ENCODE measurements at places on chromosomes 16 and 17. TPM values are rescaled to one million over a fixed set of nuclear protein-coding genes. Genes with fewer than 3 reads are reported as not detected.

DNA sequence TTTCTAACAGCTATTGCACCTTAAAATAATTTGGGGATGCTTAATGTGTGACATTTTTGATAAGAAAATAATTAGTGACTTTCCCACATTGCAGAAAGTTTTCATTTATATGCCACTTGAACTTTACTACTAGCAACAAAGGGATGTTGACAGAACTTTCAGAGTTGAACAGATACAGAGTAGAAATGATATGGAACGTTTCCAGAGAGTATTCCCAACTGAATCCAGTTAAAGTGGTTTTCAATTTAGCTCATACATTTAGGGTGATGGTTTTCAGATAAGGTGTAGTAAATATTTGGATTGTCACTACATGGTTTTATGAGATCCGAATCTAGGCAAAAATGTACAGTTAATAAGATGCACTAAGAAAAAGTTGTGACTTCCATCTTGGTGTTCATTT, 17.3 kb downstream of the MAP2K4 start:
- peaks cover 4% of the 10 kb centered on the region for H3K36me3 ChIP-seq
- H3K4me3 ChIP-seq = no peak overlapping the region
- H3K27me3 ChIP-seq = no peaks in the 10 kb centered on the region
- no peak overlapping the region for H3K27ac ChIP-seq

ATF7IP2 gene
- total RNA-seq = 11.6 TPM

GRCh38 chr16:84699147-84699711, 571 bp upstream of the USP10 start:
- no peak for DNase-seq
- H3K36me3 ChIP-seq = no peaks in the 10 kb centered on the region
- H3K27me3 ChIP-seq = no peaks in the 10 kb centered on the region
- peak overlapping the region; percentile 75 for H3K4me3 ChIP-seq

DNA sequence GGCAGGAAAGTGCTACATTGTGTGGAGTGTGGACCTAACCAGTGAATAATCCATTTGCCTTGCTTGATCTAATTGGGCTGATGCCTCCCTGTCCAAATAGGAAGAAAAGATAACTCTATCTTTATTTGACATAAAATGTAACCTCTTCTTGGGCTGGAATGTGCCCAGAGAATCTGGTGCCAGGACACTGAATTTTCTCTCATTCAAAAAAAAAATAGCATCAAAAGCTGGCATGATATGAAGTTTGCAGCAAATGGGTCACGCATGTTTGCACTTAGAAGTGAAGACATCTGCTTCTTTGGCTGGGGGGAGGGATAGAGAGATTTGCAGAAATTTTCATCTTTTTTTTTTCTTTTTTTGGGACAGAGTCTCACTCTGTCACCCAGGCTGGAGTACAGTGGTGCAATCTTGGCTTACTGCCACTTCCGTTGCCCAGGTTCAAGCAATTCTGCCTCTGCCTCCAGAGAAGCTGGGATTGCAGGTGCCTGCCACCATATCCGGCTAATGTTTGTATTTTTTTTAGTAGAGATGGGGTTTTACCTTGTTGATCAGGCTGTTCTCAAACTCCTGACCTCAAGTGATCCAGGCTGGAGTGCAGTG, 478.2 kb upstream of the EEF2KMT start:
- H3K27ac ChIP-seq = no peak overlapping the region
- DNase-seq = no peak
- no peaks in the 10 kb centered on the region for H3K4me1 ChIP-seq
- no peaks in the 10 kb centered on the region for H3K36me3 ChIP-seq
- no peak overlapping the region for H3K4me3 ChIP-seq

DNA sequence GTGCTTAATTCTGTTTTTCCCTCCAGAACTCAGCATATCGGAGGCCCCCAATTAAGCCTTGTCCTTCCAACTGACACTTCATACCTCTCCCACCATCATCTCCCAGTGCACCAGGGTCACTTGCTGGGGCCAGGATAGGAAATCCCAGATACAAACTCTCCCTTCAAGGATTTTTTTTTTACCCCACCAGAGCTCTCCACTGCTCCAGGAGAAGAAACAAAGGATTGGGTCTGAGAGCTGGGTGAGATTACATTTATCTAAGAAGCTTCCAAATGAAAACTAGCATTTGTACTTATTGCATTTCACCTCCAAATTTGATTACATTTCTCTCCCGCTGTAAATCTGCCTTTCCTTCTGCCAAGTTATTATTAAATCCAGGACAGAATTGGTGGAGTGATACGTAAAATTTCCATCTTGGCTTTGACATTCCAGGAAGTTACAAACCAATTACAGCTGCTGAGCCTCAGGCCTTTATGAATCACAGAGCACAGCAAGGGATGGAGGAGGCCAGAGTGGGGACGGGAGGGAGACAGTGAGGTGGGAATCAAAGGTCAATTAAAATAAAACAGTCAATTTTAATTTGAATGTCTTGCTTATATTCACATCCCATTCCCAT, 123.5 kb downstream of the USP31 start:
- H3K27ac ChIP-seq = no peak overlapping the region
- no peaks in the 10 kb centered on the region for H3K27me3 ChIP-seq
- no peaks in the 10 kb centered on the region for H3K36me3 ChIP-seq

- no peak overlapping the region for H3K4me3 ChIP-seq
- no peak overlapping the region for H3K27ac ChIP-seq
- no peak for DNase-seq
- H3K4me1 ChIP-seq = peaks cover 20% of the 10 kb centered on the region
- no peaks in the 10 kb centered on the region for H3K36me3 ChIP-seq
Observed at GRCh38 chr17:75454193-75454592, 2.2 kb upstream of the TMEM94 start.

- no peaks in the 10 kb centered on the region for H3K27me3 ChIP-seq
- no peak overlapping the region for H3K4me3 ChIP-seq
- H3K36me3 ChIP-seq = no peaks in the 10 kb centered on the region
- DNase-seq = no peak
Observed at GRCh38 chr16:68656751-68657150, 11.6 kb downstream of the CDH3 start.

GRCh38 chr16:81142864-81143263, 46.7 kb upstream of the GCSH start:
- no peak overlapping the region for H3K27ac ChIP-seq
- H3K4me3 ChIP-seq = no peak overlapping the region
- H3K27me3 ChIP-seq = peaks cover 16% of the 10 kb centered on the region
- H3K4me1 ChIP-seq = no peaks in the 10 kb centered on the region

- no peak overlapping the region for H3K4me3 ChIP-seq
- H3K27ac ChIP-seq = no peak overlapping the region
- H3K27me3 ChIP-seq = peaks cover 19% of the 10 kb centered on the region
- peak; percentile 56 for DNase-seq
Observed at GRCh38 chr16:22621586-22622155, 111.0 kb downstream of the NPIPB5 start.

TPSD1 gene
- total RNA-seq = not detected

DNA sequence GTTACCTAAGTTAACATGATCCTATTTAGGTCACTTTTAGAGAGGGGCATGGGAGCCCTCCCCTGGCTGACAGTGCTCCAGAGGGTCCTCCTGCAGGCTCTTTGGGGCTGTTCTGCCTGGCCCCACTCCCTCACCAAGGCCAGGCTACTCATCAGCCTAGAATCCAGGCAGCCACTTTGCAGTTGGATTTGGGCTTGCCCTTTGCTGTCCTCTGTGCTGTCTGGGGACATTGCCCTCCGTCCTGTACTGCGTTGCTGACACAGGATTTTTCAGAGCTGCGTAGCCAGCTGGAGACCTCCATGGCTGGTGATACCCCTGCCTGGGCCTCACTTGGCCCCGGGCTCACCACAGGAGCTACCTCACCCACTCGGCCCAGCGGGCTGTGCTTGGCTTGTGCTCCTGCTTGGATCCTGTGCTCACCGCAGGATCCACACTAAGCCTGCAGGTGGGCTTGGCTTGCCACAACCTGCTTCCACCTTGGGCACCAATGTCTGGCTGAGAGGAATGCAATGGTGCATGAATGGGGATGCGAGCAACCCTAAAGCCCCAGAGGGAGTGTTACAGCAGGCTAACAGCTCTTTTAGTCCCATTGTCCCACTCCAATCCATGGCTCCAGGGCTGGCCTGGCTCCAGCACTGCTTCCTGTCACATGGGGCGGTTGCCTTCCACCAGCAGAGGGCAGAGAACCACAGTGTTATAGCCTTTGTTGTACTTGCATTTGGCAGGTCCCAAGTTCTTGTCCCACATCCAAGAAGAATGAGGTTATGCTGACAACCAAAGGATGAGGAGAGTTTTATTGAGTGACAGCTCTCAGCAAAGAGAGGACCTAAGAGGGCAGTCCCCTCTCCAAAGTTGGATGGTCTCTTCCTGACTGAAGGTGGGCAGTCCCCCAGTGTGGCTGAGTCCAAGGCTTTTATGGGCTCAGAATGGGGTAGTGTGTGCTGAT, 21.5 kb downstream of the CCL4 start:
- no peak overlapping the region for H3K4me3 ChIP-seq
- DNase-seq = no peak
- no peaks in the 10 kb centered on the region for H3K4me1 ChIP-seq
- H3K27ac ChIP-seq = no peak overlapping the region
- H3K36me3 ChIP-seq = no peaks in the 10 kb centered on the region

- no peaks in the 10 kb centered on the region for H3K36me3 ChIP-seq
- H3K4me1 ChIP-seq = peaks cover 41% of the 10 kb centered on the region
- no peak for DNase-seq
- no peak overlapping the region for H3K4me3 ChIP-seq
Observed at GRCh38 chr17:82215972-82216300, 3.3 kb upstream of the CCDC57 start.

GRCh38 chr16:47150067-47150466, 6.3 kb upstream of the NETO2 start:
- H3K36me3 ChIP-seq = peaks cover 19% of the 10 kb centered on the region
- DNase-seq = no peak
- no peaks in the 10 kb centered on the region for H3K27me3 ChIP-seq

GRCh38 chr16:81933361-81933760, 77.9 kb downstream of the SDR42E1 start:
- DNase-seq = peak; percentile 51
- H3K36me3 ChIP-seq = no peaks in the 10 kb centered on the region
- no peaks in the 10 kb centered on the region for H3K4me1 ChIP-seq
- H3K27ac ChIP-seq = no peak overlapping the region

DNA sequence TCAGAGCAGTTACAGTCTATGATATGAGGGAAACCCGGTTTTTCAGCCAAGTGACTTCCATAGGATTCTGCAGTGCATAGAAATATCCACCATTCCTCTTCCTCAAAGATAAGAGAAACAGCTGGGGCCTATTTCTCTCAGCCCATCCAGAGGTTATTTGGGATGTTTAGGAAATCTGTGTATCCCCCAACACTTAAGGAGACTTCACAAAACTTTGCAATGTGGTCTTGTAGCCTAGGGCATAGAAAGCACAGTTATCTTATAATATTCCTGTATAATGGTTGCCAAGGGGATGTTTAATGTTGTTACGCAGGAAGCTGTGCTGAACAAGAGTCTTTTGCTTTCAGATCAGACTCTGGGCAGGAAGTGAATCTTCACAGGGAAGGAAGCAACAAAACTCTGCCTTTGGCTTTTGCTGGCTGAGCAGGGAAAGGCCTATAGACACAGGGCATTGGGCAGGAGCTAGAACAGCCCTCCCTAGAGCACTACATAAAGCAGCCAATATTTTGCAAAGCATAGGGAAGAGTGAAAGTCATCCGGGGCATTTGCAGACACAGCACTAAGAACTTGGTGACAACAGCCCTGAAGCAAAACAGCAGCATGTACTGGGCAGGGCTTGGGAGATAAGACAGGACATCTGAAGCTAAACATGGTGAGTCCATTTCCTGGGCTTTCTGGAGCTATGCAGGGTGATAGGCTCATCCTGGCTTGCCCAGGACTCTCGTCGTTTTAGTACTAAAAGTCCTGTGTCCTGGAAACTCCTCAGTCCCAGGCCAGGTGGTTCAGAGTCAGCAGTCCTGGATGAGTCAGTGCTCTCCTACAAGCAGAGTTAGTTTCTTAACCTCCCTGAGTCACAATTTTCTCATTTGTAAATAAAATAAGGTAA, 18.7 kb upstream of the BEAN1 start:
- peaks cover 18% of the 10 kb centered on the region for H3K27me3 ChIP-seq
- H3K4me3 ChIP-seq = peak overlapping the region; percentile 49
- H3K27ac ChIP-seq = peak overlapping the region; percentile 92
- DNase-seq = peak; percentile 54

DNA sequence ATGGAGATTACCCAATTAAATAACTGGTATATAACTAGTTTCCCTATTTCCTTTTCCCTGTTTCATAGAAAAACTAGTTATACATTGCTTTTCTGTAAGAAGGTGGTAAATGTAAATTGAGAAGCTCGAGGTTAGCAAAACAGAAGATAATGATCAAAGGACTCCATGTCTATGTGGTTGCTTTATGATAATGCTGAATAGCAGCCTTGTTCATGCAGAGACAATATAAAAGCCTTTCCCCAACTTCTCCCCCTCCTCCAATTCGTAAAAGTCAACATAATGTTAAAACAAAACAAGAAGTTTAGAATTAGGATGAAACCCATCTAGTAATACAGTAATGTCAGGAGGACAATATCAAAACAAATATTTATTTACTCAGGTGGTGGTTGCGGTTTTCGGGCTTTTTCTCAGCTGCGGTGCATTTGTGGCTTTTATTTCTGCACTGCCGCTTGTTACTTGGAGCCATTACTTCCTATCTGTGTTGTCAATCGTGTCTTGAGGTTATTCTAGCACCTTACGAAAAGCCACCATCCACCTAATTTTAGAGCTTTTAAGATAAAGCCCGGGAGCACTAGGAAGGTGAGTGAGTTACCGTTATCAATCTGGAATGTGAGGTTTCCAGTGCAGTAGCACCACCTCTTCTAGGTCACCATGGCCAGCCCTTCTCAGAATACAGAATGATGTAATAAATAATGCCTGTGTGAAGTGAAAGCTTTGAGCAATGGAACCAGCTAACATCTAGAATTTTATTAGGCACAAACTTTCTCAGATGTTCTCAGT, 297.5 kb downstream of the CDH13 start:
- no peaks in the 10 kb centered on the region for H3K27me3 ChIP-seq
- no peak overlapping the region for H3K27ac ChIP-seq
- no peaks in the 10 kb centered on the region for H3K36me3 ChIP-seq
- no peaks in the 10 kb centered on the region for H3K4me1 ChIP-seq
- no peak overlapping the region for H3K4me3 ChIP-seq

RPGRIP1L gene
- 12.4 TPM for total RNA-seq

DNA sequence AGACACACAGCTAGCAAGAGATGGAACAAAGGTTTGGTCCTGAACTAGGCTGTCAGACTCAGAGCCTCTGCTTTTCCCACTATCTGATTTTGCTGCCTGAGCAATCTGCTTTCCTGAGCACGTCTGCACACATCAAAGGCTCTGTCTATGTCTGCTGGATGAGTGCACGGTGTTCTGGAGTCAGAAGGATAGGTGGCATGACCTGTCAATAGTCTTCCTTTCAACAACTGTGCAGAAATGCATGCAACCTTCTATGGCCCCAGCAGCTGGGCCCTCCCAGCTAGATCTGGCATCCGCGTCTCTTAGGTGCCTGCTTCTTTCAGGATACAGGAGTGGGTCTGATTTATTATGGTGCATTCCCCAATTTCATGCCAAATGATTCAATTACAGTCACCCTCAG, 138.3 kb downstream of the UTP18 start:
- H3K4me1 ChIP-seq = peaks cover 7% of the 10 kb centered on the region
- H3K27me3 ChIP-seq = no peaks in the 10 kb centered on the region
- H3K4me3 ChIP-seq = no peak overlapping the region
- H3K27ac ChIP-seq = no peak overlapping the region
- no peak for DNase-seq

GRCh38 chr17:30375661-30376060, 3.1 kb upstream of the CPD start:
- H3K36me3 ChIP-seq = no peaks in the 10 kb centered on the region
- H3K27ac ChIP-seq = no peak overlapping the region
- H3K4me1 ChIP-seq = peaks cover 38% of the 10 kb centered on the region

- no peaks in the 10 kb centered on the region for H3K36me3 ChIP-seq
- DNase-seq = peak; percentile 78
- peaks cover 6% of the 10 kb centered on the region for H3K27me3 ChIP-seq
- no peak overlapping the region for H3K27ac ChIP-seq
- H3K4me1 ChIP-seq = no peaks in the 10 kb centered on the region
- H3K4me3 ChIP-seq = no peak overlapping the region
Observed at GRCh38 chr17:16820979-16821543, 131.0 kb downstream of the CCDC144A start.

Data from osteocyte (in vitro differentiated cells).